ENCODE measurements at places on chromosomes 1 and 21. TPM values are rescaled to one million over a fixed set of nuclear protein-coding genes. Genes with fewer than 3 reads are reported as not detected.

Gene PAQR6
- 4.7 TPM for total RNA-seq

Gene ZNF648
- total RNA-seq: not detected

Gene FCRLB
- 1.6 TPM for total RNA-seq

Gene IL20
- not detected for total RNA-seq

Gene BRDT
- total RNA-seq: not detected

Gene TIPRL
- total RNA-seq: 32.7 TPM

Gene RPL5
- 1,035 TPM for total RNA-seq

Gene COP1
- total RNA-seq: 27.9 TPM

Gene SLC9A1
- 23.7 TPM for total RNA-seq

Gene DCDC2B
- total RNA-seq: not detected

Gene ACTL8
- 1.7 TPM for total RNA-seq

Gene KRTAP19-3
- not detected for total RNA-seq

Gene DOCK7
- total RNA-seq: 14.4 TPM

Gene WNT9A
- total RNA-seq: 5.0 TPM

Gene CLCA1
- total RNA-seq: not detected

Gene S100A16
- 496 TPM for total RNA-seq

Gene RRP1
- total RNA-seq: 33.3 TPM

Gene EDARADD
- 3.1 TPM for total RNA-seq

Gene SPATA45
- total RNA-seq: 0.42 TPM

Gene ECE1
- total RNA-seq: 69.7 TPM

Gene MAP3K21
- 7.3 TPM for total RNA-seq

Gene COQ8A
- 18.1 TPM for total RNA-seq

Gene REN
- not detected for total RNA-seq

Gene PGD
- 1,308 TPM for total RNA-seq

Gene UBASH3A
- total RNA-seq: 0.30 TPM

Gene BEND5
- total RNA-seq: not detected

Gene DMRTA2
- 0.06 TPM for total RNA-seq

Gene ESRRG
- not detected for total RNA-seq

Gene ERICH3
- not detected for total RNA-seq

Gene DCST1
- total RNA-seq: 0.06 TPM

Gene FCER1A
- not detected for total RNA-seq

Gene C1orf115
- 4.5 TPM for total RNA-seq

Gene ZFP69
- not detected for total RNA-seq

Gene NLRP3
- total RNA-seq: not detected

Gene PCNX2
- 9.7 TPM for total RNA-seq

Gene FAM163A
- not detected for total RNA-seq

Gene B3GALT2
- total RNA-seq: not detected

Gene TFF3
- total RNA-seq: not detected

Gene SPATA46
- not detected for total RNA-seq

Gene MLLT11
- 14.5 TPM for total RNA-seq

Gene SLAMF6
- not detected for total RNA-seq

Gene TRIM67
- 0.11 TPM for total RNA-seq

Gene ABL2
- total RNA-seq: 24.8 TPM

Gene PEX14
- 16.5 TPM for total RNA-seq

Gene OR10J1
- total RNA-seq: not detected

Gene NFIA
- total RNA-seq: 13.1 TPM

Gene CD1B
- total RNA-seq: not detected

Gene RHEX
- not detected for total RNA-seq

Gene HCRTR1
- total RNA-seq: not detected

Gene ZYG11A
- total RNA-seq: 2.0 TPM

Gene CFAP141
- total RNA-seq: not detected

Gene SELENON
- 72.1 TPM for total RNA-seq

Gene KDF1
- total RNA-seq: 0.26 TPM

All from A549 treated with dexamethasone at 1 μM for 4 hours (cell line).